ENCODE measurements at places on chromosomes 4 and X.

DNA sequence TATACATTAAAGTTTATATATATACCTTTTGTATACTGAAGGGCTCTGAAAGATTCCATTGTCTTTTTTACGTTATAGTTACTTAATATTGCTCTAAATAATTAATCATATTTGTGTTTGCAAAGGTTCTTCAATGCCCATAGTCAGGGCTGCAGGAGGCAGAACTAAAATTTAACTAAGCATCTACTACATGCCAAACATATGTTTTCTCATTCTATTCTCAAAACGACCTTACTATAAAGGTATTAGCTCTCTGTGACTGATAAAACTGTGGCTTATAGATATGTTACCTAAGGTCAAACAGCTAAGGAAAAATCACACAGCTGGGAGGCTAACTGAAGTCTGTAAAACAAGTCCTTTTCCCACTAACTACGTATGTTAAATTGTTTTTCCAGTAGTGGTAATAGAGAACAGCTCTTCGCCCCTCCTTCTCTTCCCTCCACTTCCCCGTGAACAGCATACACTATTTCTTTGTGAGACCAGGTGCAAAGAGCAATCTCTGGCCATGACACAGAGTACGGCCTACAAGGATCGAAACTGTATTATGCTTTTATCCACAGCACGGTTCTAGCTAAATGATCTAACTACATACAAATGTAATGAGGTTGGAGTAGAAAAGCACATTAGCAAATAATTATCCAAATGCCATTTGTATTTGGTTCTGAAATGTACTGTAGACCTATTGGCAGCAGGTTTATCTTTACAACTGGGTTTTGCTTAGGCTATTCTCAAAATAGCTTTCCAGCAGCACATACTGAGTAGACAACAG lies 1.7 kb downstream of the CNOT6L start:
- DNase-seq: no peak

DNA sequence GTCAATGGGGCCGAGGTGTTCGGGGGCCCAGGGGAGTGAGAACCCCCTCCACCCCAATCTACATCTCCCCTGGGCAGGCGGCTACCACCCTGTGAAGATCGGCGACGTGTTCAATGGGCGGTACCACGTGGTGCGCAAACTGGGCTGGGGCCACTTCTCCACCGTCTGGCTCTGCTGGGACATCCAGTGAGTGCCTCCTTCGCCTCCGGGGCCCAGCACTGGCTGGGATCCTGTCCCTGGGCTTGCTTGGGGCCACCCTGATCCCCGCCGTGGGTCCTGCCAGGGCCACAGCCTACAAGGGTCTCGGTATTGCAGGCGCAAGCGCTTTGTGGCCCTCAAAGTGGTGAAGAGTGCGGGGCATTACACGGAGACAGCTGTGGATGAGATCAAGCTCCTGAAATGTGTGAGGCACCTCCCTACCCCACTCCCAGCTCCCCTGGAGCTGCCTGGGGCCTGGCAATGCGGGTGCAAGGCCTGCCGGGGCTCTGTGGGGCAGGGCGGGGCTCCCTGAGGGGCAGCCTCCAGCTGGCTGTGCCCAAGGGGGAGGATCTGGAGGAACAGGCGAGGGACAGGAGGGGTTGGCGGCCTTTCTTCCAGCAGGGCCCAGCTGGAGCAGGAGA lies 697 bp downstream of the SRPK3 start:
- no peak for DNase-seq

DNA sequence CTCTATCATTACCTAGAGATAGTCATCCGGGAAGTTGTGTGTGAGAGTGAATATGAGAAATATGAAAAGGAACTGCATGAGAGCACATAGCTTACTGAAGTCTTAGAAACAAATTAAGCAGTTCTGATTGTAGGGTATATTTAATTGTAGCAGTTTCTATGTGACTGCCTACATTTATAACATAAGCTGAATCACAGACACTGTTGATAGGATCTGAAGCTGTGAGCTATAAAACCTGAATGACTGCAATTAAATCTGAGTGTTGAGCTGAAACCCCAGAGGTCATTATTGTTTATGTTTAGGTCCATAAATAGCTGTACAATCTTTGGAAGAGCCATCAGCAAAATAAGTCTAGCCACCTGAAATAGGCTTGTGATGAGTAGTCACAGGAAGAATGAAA lies 210.1 kb upstream of the CXCL13 start:
- DNase-seq: no peak

DNA sequence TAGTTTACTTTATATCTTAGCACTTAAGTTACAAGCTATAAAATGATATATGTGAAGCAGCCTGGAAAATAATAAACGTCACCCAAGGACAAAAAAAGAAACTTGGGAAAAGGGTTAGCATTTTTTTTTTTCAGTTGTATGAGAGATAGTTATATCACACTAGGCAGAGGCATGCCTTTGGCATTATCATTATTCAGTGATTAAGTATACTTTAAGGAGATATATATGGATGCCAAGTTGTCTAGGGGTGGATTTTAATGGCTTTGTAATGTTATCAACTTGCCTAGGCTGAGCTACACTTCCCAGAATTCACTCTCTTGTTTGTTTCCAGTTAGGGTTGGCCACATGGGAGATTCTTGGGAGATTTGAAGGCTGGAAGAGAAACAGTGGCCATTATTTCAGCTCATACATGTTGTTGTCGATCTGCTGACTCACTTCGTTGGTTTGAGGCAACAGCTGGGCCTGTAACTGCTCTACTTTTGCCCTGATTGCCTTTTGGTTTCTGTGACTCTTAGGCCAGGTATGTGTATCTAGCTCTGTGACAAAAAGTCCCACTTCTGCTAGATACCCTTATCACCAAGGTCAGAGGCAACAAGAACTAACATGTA lies 11.5 kb upstream of the SRPX start:
- DNase-seq: no peak

DNA sequence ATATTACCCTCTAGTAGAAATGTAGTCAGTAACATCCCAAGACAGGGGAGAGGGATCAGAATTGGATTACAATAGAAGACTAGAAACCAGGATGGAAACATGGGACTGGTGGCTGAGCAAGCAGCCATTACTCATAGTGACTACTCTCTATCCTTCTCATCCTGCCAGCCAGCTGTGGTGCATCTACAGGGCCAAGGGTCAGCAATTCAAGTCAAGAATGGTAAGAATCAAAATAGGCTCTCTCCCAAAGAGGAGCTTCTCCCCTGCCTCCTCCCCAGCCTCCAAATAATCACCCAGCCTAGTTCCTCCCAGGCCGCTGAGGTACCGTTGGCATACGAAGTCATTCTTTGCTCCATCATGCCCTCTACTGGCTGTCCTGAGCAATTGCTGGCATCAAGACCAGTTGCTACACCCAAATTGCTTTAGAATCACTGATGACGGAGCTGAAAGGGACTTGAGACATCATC lies 19.4 kb downstream of the AWAT2 start:
- peak; percentile 50 for DNase-seq

GRCh38 chr4:115058533-115058932 lies 54.9 kb downstream of the NDST4 start:
- no peak for DNase-seq

- no peak for DNase-seq
Measured at GRCh38 chrX:153884136-153884535, 1.8 kb downstream of the L1CAM start.

DNA sequence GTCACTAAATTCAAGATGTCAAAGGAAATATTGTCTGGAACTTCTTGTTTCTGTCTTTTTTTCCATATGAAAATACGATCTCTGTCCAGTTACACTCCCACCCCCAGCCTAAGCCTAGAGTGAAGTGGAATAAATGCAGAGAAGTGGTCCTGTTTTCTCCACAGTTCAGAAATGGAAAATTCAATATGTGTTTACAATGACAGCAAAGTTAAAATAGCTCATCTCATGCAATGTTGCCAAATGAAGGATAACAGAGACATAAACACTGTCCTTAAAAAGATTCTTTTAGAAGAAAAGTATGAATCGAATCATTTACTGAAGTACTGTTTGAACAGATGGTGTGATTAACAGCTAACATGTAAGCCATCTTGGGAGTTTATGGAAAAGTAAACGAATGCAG lies 160.8 kb upstream of the STK26 start:
- no peak for DNase-seq

- peak; percentile 16 for DNase-seq
Measured at GRCh38 chr4:3709061-3709845, 56.9 kb upstream of the ADRA2C start.

- no peak for DNase-seq
Measured at GRCh38 chr4:83369831-83370639, 35.4 kb upstream of the HPSE start.

DNA sequence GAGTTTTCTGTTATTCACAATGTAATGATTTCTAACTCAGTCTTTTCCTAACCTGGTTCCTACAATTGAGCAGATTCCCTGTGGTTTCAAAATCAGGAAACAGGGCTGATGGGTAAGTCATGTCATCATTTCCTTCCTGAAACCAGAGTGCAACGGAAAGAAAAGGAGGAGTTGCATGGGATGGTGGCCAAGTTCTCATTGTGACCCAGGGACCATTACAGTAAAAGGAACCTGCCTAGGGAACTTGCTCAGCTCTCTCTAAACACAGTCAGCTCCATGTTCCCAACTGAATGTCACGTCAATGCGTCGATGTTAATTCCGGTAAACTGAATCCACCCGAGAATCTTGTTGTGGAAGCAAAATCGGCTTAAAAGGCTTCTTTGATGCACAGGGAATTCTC lies 51.2 kb downstream of the LGI2 start:
- no peak for DNase-seq

DNA sequence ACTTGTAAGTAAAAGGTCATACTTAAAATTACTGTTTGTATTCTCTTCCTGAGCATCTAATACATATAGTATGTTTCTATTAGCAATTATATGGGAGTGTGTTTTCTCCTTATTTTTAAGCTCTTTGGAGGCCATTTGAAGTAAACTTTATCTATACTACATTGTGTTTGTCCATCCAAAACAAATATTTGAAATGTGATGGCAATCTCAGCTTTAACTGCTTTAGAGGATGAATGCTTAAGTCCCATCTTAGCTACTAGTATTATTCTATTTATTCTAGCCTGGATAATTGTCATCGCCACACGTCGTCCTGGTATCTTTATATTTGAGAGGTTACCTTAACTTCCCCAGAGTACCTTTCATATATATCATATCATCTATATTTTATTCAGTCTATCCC lies 335.8 kb downstream of the NAF1 start:
- no peak for DNase-seq

DNA sequence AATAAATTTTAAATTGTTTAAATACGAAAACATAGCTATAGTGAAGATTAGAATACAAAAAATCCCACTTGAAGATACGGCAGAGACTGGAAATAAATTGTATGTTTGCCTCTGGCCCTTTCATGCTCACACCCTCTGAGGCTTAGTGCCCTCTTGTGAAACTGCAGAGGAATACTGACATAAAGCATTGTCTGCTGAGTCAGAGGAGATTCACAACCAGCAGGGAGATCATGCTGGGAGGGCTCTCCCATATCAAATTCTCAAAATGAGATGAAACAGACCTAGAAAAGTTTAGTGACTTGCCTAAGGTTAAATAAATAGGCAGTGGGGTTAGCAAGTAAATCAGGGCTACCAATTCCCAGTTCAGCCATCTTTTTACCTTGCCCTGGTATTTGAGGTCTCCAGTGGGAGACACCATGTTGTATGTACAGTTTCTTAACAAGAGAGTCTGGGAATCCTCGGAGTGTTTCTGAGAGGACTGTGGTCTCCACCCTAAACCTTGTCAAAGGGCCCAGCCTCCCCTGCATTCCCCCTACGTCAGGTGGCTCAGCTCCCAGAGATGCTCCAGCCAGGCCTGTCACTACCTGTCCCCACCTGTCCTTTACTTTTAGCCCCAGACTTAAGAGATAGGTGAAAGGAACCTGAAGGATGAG lies 581.4 kb upstream of the DIPK2B start:
- no peak for DNase-seq

DNA sequence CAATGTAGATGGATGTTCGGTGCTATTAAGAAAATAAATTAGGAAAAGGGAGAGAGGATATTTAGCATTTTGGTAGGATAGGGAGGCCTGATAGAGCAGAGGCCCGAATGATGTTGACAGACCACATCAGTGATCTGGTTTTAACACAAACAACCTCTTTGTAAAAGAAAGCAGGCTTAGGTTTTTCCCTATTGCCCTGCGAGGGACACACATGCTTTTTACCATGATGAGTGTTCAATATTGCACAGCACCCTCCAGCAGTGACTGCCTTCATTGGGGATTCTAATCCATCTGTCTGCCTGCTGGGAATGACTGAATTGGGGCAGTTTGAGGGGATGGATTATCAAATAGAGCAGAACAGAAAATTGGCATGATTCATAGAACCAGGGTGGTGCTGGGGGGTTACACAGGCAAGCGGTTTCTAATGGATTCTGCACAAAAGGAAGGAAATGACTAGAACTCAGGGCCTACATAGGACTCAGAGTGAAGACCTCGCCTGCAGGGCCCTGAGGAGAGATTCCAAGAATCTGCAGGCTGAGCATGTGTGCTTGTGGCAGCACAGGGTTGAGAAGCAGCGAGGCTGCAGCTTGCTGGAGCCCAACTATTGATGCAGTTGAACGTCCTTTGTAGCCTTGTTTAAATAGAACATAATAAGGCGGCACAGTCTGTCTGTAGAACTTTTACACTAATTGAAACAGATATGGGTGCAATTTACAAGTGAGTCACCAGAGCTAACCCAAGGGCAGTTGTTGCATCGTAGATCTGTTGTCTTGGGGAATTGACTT lies 58.0 kb downstream of the RHOH start:
- DNase-seq: no peak

DNA sequence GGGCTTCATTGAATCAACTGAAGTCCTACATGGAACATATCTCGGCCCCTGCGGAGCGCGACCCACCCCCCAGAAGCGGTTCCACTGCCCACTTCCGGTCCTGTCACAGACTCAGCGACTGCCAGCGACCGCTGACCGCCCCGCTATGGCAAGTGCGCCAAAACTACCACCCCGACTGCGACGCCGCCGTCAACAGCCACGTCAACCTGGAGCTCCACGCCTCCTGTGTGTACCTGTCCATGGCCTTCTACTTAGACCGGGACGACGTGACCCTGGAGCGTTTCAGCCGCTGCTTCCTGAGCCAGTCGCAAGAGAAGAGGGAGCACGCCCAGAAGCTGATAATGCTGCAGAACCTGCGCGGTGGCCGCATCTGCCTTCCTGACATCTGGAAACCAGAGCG lies 14.8 kb upstream of the FAM47A start:
- DNase-seq: no peak

DNA sequence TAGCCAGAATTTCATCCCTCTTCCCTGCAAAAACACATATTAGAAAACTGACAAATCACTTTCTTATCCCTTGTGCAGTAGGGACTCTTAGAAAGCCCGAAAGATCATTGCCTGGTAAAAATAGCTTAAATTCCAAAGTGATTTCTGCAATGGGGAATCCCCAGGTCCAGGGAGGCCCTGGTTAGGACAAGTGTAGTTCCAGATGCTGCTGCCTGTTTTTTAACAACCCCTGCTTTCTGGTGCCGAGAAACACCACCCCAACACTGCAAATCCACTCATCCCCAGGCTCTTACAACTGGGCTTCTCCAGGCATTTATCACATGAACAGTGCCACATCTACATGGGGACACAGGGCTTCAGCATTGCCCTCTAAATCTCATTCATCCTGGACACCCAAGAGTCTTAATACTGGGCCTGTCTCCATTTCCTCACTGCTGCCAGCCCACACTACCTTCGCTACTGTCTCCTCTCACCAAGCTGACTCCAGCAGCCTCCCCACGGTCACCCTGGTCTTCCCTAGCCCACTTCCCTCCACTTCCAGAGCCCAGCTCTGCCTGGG lies 112.2 kb upstream of the PSAPL1 start:
- no peak for DNase-seq

GRCh38 chr4:54719378-54719777 lies 61.6 kb downstream of the KIT start:
- DNase-seq: no peak

Data from dorsolateral prefrontal cortex (tissue), 122 donors.